CD4-positive, CD25-positive, alpha-beta regulatory T cell (primary cell): ENCODE measurements at places on chromosomes 5 and 9.
A peak's percentile ranks its signal among the peaks of the same experiment; 100 is the strongest.

DNA sequence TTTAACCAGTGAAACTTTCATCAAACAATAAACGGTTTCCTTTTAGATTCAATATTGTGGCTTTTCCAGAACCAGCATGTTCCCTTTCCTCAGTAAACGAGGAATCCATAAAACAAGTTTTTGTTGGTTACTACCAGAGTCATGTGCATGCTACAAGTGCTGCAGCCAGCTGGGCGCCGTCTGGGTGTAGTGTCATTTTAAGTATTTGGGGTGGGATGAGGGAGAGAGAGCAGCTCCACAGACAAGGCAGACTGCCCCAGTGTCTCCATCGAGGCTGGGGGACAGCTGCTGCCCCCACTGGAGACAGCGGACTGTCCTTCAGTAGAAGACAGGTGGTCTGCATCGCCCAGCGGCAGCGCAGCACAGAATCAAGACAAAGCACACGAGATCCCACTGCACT, 17.3 kb downstream of the ARPC5L start:
- no peak for DNase-seq

DNA sequence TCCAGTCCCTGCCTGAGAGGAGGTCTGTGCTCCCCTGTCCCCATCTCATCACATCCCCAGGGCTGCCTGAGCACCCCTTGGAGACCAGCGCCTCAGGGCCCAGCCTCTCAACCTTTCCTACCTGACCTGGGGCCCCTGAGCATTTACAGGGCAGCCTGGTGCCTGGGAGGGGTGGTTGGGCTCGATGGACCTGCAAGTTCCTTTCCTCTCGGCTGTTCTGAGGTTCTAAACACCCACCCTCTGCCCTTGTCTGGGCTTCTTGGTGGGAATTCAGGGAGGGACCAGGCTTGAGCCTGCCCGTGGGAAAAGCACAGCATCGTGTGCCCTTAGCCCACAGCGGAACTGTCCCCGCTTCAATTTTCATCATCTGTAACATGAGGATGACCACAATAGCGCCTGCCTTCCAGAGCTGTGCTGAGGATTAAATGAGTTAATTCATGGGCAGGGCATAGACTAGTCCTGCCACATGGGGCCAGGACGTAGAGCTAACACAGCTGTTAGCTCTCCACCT, 91.0 kb upstream of the SH3PXD2B start:
- DNase-seq: no peak

- no peak for DNase-seq
Measured at GRCh38 chr5:59066367-59067163, 483.7 kb downstream of the RAB3C start.

DNA sequence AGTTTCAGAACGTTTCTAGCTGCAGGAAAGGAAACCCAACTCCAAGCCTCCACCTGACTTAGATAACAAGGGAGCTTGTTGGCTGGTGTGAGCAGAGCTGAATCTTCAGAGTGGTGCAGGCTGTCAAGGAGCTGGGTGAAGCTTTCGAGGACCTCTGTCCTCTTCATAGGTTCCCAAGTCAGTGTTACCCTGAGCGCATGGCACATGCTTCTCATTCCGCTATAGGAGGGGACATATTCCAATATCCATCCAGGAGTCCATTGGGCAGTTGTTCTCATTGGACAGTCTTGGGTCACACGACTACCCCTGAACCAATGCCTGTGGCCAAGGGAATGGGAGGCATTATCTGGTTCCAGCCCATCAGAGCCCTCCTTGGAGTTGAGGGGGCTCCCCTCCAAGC, 50.3 kb downstream of the DUSP1 start:
- no peak for DNase-seq

GRCh38 chr9:132743931-132744479, 73.7 kb downstream of the GTF3C4 start:
- DNase-seq: no peak

DNA sequence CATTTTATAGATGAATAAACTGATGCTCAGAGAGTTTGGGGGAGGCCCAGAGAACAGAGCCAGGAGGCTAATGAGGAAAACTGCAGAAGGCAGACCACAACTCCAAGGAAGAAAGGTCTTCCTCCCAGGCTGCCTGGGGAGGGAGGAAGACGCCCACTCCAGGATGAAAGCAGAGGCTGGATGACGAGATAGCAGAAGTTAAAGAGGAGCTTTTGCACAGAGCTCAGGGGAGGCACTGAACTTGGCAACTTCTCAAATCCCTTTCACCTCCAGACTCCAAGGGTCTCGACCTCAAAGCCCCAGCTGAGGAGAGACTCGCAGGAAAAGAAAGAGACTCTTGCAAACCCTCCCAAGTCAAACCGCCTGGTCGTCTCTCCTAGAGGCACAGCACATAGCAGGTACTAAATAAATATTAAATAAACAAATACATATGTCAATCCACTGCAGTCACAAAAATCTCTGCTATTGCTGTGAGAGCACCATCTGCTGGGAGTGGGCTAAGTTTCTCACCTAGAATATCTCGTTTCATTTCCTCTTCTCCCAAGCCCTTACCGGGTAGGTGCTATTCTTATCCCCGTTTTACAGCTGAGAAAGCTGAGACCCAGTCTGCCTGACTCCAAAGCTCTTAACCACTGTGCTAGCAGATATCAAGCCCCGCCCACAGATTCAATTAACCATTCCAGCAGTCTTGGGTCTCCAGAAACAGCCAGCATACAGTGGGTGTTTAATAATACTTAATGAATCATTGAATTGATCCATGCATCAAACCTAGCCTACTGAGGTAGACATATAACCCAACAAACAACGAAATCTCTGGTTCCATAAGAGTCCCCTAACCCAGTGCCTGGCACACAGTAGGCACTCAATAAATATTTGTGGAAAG, 97.8 kb upstream of the HAND1 start:
- no peak for DNase-seq

DNA sequence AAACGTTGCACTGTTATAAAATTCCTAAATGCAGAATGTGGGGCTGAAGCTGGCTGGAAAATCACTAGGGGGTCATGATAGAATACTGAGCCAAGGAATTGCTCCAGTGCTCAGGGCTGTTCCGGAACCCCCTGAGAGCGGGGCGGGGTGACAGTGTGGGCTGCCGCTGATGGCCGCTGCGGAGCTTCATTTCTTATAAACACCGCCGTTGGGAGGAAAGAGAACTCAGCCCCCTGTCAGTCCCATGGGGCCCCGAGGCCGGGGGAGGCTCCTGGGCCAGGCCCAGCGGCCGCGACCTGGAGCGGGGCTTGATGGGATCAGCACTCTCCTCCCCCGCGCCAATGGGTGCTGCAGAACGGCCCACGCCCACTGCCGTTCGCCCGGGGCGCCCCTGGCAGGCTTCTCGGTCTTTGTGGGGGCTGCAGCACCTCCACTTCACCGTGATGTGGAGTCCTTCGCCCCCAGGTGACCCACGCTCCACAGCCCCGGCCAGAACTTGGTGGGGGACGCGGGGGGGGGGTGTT, 5.2 kb upstream of the IRF1 start:
- peak; percentile 83 for DNase-seq

- no peak for DNase-seq
Measured at GRCh38 chr9:101792475-101792874, 54.0 kb upstream of the GRIN3A start.

GRCh38 chr9:78278177-78278777, 18.6 kb upstream of the PSAT1 start:
- no peak for DNase-seq

DNA sequence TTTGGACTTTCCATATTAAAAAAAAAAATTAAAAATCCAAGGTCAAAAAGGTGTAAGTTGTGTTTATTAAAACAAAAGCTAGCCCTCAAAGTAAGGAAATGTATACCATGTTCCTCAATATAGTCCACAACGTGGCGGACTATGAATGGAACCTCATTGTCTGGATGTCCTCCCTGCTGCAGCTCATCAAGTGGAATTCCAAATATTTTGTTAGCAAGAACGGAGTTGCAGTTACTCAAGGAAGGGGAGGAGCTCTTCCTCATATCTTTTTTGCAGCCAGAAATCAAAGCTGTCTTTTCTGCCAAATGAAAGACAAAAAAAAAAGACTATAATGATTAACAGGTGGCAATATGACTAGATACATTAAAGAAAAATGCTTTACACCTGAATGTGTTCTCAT, 14.0 kb downstream of the FAM13B start:
- no peak for DNase-seq

- DNase-seq: no peak
Measured at GRCh38 chr5:94239266-94239665, 379.1 kb downstream of the KIAA0825 start.

DNA sequence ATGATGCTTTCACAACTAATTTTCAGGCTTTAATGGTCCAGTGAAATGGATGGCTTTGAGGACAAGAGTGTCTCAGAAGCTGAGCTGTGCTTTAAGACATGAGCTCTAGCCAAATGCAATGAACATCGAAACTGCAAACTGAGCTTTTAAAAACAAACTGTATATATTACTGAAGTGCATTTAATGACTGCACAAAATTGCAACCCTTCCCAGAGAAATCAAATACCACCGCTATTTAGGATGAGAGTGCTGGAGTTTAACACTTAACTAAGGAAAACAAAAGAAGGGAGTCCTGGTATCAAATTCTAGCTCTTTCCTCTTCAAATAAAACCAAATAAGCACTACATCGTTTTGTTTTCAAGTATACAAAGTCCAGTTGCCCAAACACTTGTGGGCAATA, 163.9 kb downstream of the SLF1 start:
- no peak for DNase-seq

- no peak for DNase-seq
Measured at GRCh38 chr5:9533562-9534364, 12.1 kb downstream of the SEMA5A start.

GRCh38 chr5:140345919-140346347, 470 bp downstream of the HBEGF start:
- DNase-seq: no peak

DNA sequence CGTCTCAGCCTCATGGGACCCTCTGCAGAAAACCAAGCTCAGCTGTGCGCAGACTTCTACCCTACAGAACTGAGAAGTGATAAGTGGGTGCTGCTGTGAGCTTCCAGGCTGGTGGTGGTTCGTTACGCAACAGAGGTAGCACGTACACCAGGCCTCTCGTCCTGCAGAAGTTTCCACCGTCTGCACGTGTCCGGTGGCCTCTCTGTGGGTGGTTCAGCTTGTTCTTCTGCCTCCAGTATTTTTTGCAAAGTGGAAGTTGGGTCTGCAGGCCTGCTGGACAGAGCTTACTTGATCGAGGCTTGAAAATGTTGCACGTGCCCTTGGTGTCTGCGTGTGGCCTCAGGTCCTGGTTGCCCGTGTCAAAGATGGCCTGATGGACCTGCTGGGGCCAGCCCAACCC, 27.5 kb downstream of the KCNT1 start:
- DNase-seq: no peak

GRCh38 chr5:158874343-158874742, 225.4 kb downstream of the EBF1 start:
- no peak for DNase-seq

- no peak for DNase-seq
Measured at GRCh38 chr5:85077581-85077980, 692.9 kb upstream of the EDIL3 start.

GRCh38 chr5:171310212-171310818, 1.3 kb downstream of the TLX3 start:
- DNase-seq: no peak

- DNase-seq: no peak
Measured at GRCh38 chr5:43498581-43498980, 14.9 kb upstream of the TMEM267 start.

GRCh38 chr9:121786998-121787422, 135.6 kb downstream of the DAB2IP start:
- DNase-seq: no peak

DNA sequence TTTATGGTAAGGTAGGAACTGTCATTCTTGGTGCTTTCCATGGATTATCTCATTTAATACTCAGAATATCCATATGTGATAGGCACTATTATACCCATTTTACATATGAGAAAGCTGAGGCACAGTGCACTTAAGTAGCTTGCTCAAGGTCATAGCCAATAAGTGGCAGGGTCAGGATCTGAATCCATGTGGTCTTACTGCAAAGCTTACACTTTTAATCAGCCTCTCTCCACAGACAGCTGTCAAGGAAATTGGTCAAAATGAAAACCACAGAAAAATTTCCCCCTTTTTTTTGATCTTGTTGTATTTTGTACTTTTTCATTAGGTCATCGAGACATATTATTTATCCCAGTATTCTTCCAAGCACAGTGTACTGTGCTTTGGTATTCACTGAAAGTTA, 78.5 kb downstream of the ERCC6L2 start:
- DNase-seq: no peak

DNA sequence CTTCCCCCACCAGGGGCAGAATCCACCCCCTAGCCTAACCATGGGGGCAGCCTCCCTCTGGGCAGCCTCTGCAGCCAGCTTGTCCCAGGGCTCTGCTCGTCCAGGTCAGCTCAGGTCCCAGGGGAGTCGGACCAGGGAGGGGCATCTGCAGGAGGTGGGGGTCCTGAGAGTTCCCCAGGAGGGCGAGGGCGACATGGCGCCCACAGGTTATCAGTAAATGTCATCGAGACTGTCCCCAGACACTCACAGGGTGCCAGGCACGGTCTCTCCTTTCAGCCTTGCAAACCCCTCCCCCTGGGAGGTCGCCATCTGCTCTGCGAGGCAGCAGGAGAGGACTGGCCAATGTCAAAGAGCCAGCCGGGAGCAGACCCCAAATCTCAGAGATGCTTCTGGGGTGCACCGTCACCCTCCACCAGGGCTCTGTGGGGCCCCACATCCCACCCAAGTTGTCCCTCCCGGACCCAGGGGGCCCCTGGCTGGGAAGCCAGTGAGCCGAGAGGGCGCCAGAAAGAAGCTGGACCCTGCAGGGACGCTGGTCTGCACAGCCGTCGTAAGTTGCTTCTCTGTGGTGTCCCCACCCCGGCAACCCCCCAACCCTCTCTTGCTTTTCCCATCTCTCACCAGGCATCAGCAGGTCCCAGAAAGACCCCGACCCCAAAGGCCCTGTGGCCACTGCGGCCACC, 69.3 kb downstream of the NTNG2 start:
- DNase-seq: no peak

- no peak for DNase-seq
Measured at GRCh38 chr5:94010814-94011213, 269.4 kb upstream of the POU5F2 start.

DNA sequence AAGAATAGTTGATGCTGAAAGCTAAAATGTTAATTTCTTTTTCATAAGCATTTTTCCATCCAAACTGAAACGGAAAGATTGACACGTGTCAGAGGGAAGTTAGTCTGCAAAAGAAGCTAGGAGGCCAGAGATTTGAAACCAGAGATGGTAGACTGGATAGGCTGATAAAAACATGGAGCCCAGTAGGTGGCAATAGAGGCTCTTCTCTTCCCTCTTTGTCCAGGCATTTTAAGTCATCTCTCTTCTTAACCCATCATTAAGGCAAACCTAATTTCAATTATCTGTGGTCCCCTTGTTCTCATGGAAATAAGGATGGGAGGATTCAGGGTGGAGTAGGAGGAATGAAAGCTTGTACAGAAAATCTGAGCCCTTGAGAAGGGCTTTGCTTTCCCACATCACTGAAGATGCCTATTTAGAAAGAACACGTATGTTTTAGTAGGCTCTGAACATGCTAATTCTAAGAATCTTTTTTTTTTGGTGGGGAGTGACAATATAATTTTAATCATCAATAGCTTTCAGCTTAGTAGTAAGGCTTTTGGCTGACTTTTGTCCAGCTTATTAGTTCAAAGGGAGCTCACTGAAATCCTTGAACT, 66.6 kb downstream of the ZNF474 start:
- no peak for DNase-seq

GRCh38 chr9:2634818-2635217, 13.2 kb downstream of the VLDLR start:
- no peak for DNase-seq

GRCh38 chr5:89181546-89181945, 298.6 kb upstream of the MEF2C start:
- no peak for DNase-seq
